ENCODE measurements at places on chromosomes 5 and 9. TPM values are rescaled to one million over a fixed set of nuclear protein-coding genes. Genes with fewer than 3 reads are reported as not detected.
A peak's percentile ranks its signal among the peaks of the same experiment; 100 is the strongest.

ARSK gene
- 3.4 TPM for total RNA-seq

SPATA31D4 gene
- total RNA-seq, result not detected

GRCh38 chr9:758146-758545, 83.4 kb upstream of the DMRT1 start:
- no peak for DNase-seq

DNA sequence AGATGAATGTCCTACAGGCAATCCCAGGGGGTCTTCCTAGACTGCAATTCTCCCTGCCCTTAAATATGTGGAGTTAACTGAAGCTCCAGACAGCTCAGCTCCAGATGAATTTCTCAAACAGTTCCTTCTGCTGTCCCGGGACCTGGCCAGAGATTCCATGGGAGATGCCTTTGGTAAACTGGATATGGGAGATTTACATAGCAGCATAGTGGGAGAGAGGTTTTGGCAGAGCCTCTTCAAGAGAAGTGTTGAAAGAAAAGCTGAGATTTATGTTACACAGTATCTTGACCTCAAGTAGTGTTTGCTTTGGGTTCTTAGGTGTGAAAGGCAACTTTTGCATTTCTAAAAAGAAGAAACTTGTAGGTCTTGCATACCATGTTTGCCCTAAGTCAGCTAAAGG, 364.9 kb downstream of the ARRDC3 start:
- DNase-seq, result no peak

DNA sequence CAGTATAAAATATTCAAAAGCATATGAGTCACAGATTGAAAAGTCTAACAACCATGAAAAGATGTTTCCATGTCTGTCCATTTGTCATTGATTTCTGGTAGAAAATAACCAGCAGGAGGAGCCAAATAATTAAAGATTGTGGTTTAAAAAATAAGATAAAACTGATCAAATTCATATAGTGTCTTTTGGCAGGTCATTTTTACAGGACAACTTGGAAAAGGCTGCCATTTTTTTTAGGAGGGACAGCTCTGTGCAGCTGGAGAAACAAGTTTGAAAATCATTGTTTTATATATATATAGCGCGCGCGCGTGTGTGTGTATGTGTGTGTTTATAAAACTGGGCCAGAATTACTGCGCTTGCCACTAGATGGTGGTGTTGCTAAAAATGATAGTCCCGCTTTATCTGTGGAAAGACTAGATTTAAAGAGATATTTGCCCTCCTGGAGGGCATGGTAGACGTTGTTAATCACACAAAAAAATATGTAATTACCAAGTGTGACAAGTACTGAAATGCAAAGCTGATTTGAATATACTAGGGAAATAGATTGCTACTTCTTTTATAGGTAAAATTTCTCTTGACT, 1.3 kb upstream of the TRMO start:
- DNase-seq, result peak; percentile 71

- DNase-seq, result no peak
These were observed 35.2 kb downstream of the SETX start for GRCh38 chr9:132319421-132320110.

Measured in natural killer cell treated with Interleukin-12 subunit alpha and Interleukin-12 subunit beta and Interleukin-15 and Interleukin-18, amount 100 ng/mL, for 72 hours (primary cell).